Stimulated activated CD8-positive, alpha-beta memory T cell treated with anti-CD3 and anti-CD28 coated beads, Interleukin-15, amount 100 ng/mL, for 4 hours (primary cell): ENCODE measurements at places on chromosomes 4 and X.

DNA sequence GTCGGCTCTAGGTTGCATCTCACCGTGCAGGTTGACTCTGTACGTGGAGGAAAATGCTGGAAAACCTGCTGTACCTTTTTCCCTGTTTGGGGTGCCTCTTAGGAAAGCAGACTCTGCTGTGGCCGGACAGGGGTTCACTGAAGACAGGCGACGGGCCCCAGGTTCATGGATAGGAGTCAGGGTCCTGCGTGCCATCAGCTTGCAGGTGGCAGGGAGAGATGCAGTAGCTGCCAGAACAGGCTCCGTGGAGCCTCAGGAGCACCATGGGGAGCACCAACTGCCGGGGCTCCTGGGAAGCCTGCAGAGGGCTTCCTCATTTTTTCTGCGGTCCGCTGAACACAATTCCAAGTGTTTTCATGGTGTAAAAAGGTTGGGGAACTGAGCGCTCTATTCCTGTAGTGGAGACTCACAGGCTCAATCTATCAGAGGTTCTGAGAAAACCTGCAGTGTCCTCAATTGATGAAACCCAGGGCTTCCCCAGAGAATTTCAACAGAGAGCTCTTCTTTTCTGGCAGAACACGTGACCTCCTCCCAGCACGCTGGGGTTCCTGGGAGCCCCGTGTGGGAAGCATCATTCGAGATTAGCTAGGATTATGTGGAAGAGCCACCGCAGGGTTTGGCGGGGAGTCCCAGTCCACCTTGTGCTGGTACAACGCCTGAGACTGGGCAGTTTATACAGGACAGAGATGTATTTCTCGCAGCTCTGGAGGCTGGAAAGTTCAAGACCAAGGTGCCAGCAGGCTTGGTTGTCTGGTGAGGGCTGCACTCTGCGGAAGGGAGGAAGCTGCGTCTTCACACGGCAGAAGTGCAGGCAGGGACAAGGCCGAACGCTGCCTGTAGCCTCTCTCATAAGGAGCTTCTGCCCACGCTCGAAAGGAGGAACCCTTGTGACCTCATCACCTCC is 1.6 kb downstream of the HTRA3 start:
- no peak for DNase-seq

- DNase-seq, result no peak
Observed at GRCh38 chr4:62360156-62360545, 1160.0 kb downstream of the ADGRL3 start.

GRCh38 chrX:137278825-137279224 is 245.0 kb upstream of the GPR101 start:
- no peak for DNase-seq

- no peak for DNase-seq
Observed at GRCh38 chr4:114078636-114079035, 99.2 kb upstream of the ARSJ start.

- DNase-seq, result no peak
Observed at GRCh38 chr4:10671366-10671765, 13.2 kb downstream of the CLNK start.

DNA sequence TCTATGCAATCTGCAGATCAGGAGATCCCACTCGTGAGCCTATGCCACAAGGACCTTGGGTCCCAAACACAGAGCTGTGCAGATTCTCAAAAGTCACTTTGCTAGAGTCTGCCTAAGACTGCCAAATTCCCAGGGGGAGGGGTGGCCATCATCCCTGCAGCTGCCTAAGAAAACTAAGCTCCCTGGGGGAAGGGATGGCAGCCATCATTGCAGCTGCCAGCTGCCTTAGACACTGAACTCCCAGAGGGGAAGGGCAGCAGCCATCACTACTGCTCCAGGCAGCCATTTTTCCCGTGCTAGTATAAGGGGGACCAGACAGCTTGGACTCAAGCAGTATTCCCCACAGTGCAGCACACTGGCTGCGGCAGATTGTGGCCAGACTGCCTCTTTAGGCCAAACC is 156.9 kb downstream of the NKX6-1 start:
- no peak for DNase-seq

- no peak for DNase-seq
Observed at GRCh38 chr4:38873290-38873944, 5.8 kb downstream of the FAM114A1 start.

DNA sequence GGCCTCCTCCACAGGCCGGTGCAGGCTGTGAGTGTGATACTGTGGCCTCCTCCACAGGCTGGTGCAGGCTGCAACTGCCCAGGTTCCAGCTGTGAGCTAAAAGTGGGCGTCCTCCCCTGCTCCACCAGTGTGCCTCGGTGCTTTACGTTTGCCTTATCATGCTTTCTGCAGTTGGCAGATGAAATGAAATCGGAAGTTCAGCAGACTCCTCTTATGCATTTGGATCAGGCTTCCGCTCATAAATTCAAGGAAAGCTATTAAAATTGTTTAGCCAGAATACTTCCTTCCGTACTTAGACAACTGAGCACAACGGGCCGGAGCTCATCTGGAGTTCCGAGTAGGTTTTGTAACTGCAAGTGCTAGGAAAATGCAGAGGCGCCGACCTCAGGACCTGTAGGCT is 12.0 kb downstream of the CYP4V2 start:
- DNase-seq, result no peak

- no peak for DNase-seq
Observed at GRCh38 chr4:117634716-117635115, 399.6 kb upstream of the NDST3 start.

DNA sequence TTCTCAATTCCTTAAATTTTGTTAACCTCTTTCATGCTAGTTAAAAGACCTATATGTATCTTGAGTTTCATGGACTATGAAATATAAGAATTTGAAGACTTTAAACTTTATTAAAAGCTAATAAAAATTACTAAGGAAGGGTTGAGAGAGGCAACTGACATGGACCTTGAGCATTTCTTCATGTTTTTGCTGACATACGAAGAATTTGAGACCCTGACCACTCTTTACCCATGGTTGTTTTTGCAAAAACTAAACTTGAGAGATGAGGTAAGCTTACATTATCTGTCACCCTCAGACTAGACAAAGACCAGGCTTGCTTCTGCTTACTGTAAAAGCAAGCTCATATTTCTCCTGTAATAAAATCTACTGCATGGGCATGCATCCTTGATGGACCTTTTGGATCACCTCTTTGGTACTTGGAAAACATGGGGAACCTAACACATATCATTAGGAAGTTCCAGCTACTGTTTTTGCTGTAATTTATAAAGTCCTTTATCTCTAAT is 338.2 kb upstream of the PABPC4L start:
- no peak for DNase-seq

DNA sequence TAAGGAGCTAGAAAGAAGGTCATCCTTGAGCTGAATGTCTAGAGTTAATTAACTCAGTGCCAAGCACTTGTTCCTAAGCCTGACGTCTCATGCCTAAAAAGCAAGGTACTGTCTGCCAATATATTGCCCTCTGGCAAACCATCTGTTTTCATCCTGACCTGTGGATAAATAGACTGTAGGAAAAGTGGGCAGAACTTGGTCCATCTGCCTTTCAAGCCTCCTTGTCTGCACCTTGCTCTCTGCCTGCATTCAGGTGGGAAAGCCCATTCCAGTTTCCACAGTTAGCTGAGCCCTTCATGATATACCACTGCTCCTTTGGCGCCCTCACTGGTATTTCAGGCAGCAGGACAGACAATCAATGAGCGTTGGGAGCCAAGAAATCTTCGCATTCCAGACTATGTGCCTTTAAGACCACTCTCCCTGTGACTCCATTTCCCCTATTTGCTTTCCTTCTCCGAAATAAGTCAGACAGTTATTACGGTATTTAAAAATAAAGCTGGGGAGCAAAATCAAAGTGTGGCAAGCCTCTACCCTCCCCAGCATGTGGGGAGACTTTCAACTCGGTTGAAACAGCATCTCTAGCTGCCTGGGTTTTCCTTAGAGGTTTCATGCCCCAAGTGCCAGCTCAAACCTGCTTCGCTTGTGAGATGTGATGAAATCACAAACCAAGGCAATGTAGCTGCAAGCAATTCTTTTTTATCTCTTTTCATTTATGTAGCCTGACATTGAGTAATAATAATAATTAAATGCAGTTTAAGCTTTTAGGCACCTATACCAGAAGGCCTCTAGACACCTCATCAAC is 2.5 kb upstream of the CCDC149 start:
- no peak for DNase-seq

- no peak for DNase-seq
Observed at GRCh38 chr4:138843616-138844015, 172.0 kb upstream of the NOCT start.

- no peak for DNase-seq
Observed at GRCh38 chr4:16952462-16952871, 54.0 kb upstream of the LDB2 start.

- no peak for DNase-seq
Observed at GRCh38 chr4:4921077-4921476, 61.6 kb downstream of the MSX1 start.

- DNase-seq, result no peak
Observed at GRCh38 chr4:23084559-23085248, 392.0 kb downstream of the GBA3 start.

- no peak for DNase-seq
Observed at GRCh38 chr4:155241225-155241624, 32.8 kb downstream of the NPY2R start.

DNA sequence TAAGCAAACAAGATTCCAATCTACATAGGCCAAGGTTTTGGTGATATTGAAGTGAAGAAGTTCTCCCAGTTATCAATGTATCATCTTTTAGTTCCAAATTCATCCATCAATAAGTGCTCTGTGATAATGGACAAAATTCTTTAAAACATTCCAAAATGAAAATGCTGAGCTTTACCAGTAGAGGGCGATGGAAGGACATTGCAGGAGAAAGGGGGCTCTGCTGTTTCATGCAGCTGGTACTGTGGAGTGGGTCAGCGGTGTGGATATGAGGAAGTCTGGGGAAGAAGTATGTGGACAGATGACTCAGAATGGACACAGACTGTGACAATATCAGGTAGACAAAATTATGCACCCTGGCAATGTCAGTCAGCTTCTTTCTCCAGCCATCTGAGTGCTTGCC is 46.6 kb upstream of the HS6ST2 start:
- no peak for DNase-seq

DNA sequence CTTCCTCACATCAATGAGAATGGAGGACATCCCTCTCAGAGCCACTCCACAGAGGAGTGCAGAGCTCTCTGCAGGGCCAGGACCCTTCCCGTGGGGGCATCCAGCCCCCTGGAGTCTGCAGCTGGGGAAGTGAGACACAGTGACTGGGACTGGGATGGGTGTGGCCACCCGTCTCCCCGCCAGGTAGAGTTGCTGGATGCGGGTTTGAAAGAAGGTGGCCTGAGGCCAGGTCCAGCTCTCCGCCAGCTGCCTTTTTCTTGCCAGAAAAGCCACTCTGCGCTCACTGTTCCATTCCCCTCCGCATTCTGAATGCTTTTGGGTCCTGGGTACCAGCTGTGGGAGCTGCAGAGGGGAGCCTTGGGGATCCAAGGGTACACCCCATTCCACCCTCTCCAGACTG is 82.6 kb downstream of the ABLIM2 start:
- DNase-seq, result no peak

DNA sequence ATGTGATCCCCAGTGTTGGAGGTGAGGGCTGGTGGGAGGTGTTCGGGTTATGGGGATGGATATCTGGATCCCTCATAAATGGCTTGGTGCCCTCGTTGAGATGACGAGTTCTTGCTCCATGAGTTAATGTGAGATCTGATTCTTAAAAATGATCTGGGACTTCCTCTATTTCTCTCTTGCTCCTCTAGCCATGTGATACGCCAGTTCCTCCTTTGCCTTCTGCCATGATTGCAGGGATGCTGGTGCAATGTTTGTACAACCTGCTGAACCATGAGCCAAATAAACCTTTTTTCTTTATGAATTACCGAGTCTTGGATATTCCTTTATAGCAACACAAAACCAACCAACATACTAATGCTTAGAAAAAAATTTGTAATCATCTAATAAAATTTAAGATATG is 56.6 kb downstream of the STAP1 start:
- no peak for DNase-seq

GRCh38 chr4:3134201-3134600 is 59.7 kb downstream of the HTT start:
- DNase-seq, result no peak

DNA sequence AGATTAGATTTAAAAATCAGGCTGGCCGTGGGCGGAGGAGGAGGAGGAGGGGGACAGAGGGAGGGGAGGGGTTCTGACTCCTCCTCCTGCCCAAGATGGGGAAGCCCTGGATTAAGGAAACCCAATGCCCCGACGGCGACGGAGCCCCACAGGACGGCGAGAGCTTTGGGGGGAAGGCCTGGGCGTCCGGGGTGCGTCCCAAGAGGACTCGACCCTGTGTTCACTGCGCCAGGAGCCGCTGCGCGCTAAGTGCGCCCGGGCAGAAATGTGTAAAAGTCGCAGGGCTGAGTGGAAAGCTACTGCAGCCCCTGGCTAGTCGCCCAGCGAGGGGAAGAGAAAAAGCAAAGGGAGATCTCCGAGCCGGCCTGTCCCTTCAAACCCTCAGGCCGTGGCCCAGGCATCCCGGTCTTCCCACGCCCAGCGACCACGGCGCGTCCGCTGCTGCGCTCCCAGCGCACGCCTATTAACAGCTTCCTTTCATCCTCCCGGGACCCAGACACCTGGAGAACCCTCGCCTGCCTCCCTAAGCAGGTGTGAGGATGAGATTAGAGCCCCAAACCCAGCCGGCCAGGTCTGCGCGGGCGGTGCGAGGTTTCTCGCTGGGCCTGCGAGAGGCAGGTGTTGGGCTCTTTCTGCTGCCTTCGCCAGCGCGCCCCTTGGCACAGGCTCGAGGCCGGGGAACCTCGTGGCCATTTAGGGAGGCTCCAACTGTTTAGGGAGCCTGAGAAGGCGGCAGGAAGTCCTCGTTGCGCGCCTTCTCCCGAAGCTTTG is 1.4 kb upstream of the RPS6KA3 start:
- DNase-seq, result no peak

- no peak for DNase-seq
Observed at GRCh38 chrX:32985544-32985943, 225.8 kb downstream of the DMD start.

DNA sequence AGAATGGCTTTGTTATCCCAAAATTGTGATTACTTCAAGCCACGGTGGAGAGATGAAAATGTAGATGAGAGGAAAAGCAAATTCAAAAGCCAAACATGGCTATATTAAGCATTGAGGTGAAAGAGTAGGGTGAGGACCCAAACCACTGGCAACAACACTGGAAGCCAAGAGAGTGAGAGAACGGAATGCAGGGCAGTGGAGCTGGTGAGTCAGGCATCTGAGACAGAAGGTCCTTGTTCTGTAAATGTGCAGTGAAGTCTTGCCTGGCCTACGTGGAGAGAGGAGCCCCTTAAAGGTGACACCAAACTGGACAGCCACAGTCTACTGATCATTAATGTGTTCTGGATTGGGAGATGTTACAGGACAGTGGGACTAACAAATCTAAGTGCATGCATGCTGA is 22.8 kb upstream of the SEC24B start:
- DNase-seq, result no peak

- DNase-seq, result no peak
Observed at GRCh38 chrX:41491267-41492004, 44.3 kb downstream of the NYX start.
